ENCODE measurements at places on chromosomes 3 and 15.
A peak's percentile ranks its signal among the peaks of the same experiment; 100 is the strongest.

GRCh38 chr3:160544844-160545503 lies 20.4 kb downstream of the KPNA4 start:
- DNase-seq: no peak

DNA sequence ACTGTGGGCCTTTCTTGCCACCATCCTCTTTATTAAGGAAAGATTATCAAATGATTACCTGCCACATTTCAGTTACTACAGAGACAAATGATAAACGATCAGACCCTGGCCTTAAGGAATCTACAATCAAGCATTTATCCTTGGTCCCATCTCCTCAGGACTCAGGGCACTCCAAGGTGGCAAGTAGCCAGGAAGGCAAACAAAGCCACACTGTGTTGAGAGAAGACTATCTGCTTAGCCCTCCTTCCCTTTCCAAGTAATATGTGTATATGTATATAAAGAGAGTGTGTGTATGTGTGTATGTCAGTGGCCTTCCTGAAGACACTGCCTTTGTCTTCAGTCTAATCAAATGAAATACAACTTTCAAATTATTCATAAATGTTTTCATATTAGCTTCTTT lies 490.1 kb upstream of the ATP11B start:
- DNase-seq: peak; percentile 58

- no peak for DNase-seq
Measured at GRCh38 chr15:39188314-39188713, 392.6 kb upstream of the THBS1 start.

GRCh38 chr15:101170568-101171350 lies 81.1 kb downstream of the CHSY1 start:
- DNase-seq: no peak

GRCh38 chr3:71208211-71209095 lies 375.1 kb downstream of the FOXP1 start:
- DNase-seq: peak; percentile 81

- DNase-seq: no peak
Measured at GRCh38 chr3:77837456-77838025, 797.6 kb downstream of the ROBO2 start.

DNA sequence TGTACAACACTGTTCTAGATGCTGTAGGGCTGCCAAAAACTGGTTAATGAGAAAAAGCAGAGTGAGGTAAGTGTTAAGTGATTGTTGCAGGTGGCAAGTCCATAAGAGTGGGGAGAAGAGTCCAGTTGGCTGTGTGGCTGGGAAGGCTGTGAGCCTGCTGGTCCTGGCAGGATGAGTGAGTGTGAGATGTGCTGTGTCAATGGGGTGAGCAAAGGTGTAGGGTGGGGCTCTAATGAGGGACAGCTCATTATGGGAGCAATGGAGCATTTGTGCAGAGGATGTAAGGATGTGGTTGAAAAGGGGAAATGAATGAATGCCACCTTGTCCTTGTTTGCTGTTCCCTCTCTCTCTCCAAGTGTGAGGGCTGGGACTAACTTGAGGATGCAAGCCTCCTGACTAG lies 145.3 kb upstream of the ROPN1 start:
- no peak for DNase-seq

All from COR-L47 (cell line).